ENCODE measurements at places on chromosomes 1 and 21.
A peak's percentile ranks its signal among the peaks of the same experiment; 100 is the strongest.

GRCh38 chr1:112285316-112285715 is 110.7 kb upstream of the CTTNBP2NL start:
- DNase-seq = no peak

DNA sequence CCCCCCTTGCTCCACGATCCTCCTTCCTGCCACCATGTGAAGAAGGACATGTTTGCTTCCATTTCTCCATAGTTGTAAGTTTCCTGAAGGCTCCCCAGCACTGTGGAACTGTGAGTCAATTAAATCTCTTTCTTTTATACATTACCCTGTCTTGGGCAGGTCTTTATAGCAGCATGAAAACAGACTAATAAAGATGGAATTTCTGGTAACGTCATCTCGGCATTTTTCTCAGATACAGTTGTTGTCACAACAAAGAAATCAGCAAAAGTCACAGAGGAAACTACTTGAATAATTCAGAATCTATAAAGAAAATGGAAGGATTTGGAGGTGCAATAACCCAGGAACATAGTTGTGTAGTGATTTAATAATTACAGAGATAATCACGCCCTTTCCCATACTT is 4.4 kb downstream of the APCS start:
- no peak for DNase-seq

DNA sequence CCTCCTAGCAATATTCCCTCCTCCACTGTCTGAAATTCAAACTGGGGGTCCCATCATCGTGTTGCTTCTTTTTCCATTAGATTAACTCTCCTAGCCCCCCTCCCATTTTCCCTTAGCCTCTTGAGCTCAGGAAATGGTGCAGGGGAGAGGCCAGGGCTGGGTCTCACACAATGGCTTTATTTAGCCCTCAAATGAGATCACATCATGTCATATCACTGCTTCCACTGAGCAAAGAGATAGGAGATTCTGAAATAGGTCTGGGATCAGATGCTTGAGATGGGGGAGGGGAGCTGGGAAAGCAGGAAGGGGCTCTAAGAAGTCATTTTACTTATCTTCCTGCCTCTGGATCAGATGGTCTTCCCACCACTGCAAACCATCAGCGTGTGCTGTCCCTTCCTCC is 17.8 kb upstream of the ARHGEF2 start:
- no peak for DNase-seq

GRCh38 chr1:23543707-23544443 is 12.8 kb upstream of the E2F2 start:
- no peak for DNase-seq

DNA sequence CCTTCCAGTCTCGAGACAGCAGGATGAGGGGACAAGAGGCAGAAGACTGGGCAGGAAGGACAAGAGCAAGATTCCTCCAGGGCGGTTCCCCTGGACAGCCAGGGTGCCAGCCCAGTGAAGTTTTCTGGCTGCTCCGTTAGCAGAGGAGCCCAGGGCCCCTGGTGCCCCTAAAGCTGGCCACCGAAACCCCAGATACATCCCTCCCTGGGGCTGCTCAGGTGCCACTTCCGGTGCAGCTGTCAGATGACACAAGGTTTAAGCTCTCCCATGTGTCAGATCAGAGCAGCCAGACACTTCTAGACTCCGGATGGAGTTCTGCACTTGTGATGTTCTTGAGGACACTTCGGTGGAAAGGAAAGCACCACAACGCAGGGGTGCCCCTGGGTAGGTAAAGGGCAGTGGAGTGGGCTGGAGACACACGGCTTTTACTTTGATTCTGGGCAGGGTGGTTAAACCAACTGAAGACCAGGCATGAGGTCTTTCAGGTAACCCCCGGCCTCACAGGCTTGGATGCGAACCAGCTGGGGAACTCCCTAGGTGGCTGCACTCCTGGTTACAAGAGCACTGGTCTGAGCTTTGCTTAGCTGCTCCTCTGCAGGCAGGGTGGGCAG is 85.7 kb downstream of the ITPKB start:
- no peak for DNase-seq

GRCh38 chr1:20530306-20530705 is 22.1 kb upstream of the FAM43B start:
- no peak for DNase-seq

DNA sequence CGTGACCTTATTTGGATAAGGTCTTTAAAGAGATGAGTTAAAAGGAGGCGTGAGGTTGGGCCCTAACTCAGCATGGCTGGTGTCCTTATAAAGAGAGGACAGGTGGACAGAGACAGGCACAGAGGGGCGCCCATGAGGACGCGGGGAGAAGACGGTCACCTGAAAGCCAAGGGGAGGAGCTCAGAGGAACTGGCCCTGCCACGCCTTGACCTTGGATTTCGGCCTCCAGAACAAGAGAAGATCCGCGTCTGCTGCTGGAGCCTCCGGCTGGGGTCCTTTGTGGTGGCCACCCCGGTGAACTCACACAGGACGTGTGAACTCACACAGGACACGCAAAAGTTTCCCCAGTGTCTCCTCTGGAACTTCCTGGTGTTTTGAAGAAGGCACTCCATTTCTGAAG is 122.7 kb downstream of the SIK1 start:
- no peak for DNase-seq

DNA sequence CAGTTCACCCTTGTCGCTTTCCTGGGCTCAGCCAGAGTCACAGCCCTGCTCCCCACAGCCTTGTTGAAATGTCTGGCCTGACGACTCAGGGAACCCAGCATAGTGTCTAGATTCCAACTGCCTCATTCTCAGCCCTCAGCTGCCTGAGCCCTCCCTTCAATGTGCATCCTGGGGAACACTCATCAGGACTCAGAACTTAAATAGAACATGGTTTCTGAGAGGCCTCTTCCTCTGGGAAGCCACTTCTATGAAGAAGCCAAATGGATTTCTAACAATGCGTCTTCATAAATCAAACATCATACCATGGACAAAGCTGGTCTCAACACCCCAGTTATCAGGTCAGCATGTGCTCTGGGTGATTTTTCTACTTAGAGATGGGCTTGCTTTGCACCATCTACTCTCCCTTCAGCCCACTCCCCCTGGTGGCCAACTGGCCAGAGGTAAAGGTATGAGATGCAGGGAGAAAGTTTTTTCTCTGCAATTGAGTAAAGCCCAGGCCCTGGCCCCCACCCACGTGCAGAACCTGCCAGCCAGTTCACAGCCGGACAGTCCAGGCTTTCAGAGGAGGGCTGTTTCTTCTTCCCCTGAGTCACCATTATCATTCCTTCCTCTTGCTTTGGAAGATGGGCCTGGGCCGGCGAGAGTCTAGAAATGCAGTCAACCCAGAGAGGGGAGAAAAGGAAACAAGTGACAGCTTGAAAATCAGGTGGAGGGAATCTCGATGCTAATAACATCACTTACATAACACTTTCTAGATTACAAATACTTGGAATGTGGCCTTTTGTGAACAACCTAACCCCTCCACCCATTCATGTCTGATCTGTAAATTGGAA is 32.1 kb downstream of the CD244 start:
- DNase-seq = peak; percentile 88

DNA sequence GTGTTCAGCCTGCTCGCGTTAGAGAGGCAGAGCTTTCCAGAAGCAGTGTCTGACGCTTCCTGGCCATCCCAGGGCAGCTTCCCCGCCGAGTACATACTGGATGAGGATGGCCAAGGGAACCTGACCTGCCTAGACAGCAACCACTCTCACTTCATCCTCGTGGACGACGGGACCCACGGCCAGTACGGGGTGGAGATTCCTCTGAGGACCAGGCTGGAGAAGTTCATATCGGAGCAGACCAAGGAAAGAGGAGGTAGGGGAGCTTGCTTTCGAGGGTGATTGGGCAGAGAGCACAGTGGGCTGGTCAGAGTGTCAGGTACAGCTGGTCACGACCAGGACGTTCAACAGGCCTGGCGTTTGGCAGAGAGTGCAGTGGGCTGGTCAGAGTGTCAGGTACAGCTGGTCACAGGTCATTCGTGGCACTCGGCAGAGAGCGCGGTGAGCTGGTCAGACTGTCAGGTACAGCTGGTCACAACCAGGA is 22.4 kb downstream of the TRPM2 start:
- no peak for DNase-seq

DNA sequence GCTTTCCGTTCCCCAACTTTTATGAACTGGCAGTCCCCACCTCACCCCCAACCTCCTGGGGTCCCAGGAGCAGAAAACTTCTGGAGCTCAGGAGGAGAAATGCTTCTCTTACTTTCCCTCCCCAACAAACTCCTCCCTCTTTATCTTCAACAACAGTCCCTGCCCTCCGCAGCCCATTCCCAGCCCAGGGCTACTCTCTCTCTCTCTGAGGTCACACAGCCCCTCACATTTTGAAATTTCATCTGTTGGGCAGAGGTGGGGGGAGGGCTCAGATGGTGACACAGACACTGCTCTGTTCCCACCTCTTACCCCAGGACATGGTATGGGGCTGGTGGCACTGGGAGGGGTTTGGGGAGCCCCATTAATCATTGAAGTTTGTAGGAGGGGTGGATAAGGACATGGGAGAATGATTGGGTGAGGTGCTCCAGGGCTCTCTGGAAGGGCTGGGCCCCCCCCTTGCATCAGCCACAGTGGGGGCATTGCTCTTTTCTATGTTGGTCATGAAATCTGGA is 6.0 kb downstream of the PIK3CD start:
- DNase-seq = no peak

- no peak for DNase-seq
These were observed 547 bp downstream of the PDPN start for GRCh38 chr1:13583966-13584791.

DNA sequence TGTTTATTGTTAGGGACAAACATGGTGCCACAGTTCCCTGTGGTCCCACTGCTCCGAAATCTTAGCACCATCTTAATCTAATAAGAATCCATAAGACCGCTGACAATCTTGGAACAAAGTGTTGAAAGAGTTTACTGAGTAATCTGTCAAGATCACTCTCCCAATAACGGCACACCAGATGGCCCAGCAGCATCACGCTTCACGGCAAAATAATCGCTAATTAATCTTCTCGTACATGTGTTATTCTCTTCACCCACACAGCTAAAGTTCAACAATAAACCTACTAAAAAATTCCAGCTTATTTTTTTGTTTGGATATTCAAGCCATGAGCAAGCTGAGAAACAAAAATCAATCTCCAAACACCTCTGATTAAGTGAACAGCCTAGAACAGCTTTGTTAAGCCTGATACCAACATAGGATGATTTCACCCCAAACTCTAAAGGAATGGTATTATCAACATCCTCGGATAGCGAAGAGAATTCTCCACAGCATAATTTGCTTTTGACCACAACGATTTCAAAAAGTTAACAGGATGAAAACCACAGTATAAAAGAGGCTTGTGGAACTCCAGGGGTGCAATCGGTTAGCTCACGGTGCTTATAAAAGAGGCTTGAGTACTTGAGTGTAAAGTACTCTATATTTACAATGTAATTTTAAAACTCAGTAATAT is 329.9 kb upstream of the GREM2 start:
- DNase-seq = no peak

DNA sequence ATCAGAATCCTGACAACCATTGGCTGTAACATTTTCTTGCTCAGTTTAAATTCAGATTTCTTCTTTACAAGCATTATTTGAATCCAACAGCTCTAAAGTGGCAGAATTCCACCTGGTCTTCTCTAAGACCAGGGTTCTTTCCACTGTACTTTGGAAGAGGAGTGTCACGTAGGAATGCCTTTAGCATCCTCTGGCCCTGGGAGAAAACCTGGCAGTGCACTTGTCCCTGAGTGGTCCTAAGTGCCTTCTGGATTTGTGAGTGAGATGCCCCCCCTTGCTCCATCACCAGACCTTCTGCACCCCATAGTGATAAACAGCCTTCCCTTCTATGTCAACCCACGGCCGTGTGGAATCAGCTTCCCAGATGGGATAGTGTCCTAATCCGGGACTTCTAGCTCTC is 57.1 kb upstream of the NHLH2 start:
- no peak for DNase-seq

GRCh38 chr1:175388285-175388684 is 195.7 kb upstream of the KIAA0040 start:
- no peak for DNase-seq

GRCh38 chr1:168428063-168428731 is 115.6 kb downstream of the XCL2 start:
- no peak for DNase-seq

DNA sequence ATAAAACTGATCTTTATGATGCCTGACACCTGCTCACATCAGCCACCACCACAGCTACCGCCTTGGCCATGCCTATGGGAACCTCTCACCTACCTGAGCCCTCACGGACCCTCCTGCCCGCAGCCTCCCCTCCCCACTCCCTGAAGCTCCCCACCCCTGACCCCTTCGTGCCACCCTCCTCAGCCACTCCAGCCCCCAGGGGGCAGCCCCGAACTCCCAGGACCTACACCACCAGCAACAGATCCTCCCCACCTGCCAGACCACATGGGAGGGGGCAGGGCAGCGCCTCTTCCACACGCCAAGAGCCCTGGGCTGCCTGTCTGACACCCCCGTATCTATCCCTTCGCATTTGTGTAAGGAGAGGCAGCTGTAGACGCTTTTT is 14.2 kb upstream of the ARHGEF16 start:
- no peak for DNase-seq

DNA sequence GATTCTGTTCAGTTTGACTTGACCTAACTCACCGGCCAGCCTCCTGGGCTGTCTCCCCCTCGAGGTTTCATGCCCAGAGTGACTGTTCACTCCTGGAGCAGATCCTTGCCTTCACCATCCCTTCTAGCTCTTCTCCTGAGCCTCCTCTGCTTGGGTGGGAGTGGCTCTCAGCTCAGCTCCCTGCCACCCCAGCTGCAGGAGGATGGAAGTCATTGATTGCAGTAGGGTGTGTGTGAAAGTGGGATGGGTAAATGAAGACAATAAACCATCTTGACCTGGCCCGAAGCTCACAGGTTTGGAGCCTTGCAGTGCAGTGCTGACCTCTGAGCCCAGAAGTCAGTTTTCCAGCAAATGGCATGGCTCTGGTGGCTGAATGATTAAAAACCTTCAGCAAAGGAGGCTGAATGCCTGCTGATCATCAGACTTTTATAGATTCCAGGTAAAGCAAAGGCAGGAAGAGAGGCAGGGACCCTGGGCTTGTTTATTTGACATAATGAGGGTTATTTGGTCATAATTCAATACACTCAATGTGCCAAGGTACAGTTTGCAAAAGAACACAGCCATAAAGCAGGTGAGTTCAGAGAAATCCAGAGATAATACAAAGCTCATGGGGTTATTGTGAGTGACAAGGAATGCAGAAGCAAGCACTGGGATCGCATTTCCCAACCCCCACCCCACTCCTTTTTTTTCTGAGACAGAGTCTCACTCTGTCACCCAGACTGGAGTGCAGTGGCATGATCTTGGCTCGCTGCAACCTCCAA is 17.5 kb upstream of the TFF3 start:
- DNase-seq = peak; percentile 20

DNA sequence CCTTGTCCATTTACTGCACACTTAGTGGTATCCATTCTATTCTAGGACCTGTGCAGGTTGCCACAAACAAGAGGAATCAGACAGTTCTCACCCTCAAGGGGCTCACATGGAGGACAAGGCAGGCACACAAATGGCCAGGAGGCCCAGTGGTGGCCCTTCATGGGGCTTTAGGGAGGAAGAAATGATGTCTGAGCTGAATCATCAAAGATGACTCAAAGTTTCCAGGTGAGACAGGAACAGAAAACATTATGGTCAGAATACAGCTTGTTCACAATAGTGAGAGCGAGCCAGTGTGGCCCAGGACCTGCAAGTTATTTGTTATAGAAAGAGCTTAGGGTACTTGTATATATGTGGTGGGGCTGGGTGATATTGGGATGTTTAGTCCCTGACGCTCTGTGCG is 26.4 kb downstream of the SHISAL2A start:
- DNase-seq = peak; percentile 66

GRCh38 chr1:189567890-189568289 is 909.8 kb downstream of the BRINP3 start:
- DNase-seq = no peak

Measured in activated CD8-positive, alpha-beta memory T cell treated with anti-CD3 and anti-CD28 coated beads, Interleukin-2, amount 50 U/mL, for 48 hours (primary cell).